ENCODE measurements at places on chromosomes 2 and 18.

- DNase-seq: no peak
These were observed 136.6 kb downstream of the ZAP70 start for GRCh38 chr2:97849881-97850528.

DNA sequence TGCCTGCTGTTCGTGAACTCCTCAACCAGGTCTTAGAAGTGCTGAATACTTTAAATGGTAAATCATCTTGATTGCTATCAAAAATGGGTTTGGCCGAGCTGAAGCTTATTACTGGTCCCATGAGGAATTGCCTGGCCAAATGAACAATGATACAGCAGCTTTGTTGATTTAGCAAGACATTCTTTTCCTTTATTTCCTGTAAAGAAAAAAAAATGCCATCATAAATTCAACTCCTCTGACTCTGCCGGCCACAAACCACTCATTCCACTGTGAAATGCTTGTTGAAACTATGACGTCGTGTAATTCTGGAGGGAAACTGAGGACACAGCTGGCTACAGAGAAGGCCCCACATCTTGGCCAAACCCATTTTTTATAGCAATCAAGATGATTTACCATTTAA lies 74.2 kb upstream of the ID2 start:
- DNase-seq: no peak

DNA sequence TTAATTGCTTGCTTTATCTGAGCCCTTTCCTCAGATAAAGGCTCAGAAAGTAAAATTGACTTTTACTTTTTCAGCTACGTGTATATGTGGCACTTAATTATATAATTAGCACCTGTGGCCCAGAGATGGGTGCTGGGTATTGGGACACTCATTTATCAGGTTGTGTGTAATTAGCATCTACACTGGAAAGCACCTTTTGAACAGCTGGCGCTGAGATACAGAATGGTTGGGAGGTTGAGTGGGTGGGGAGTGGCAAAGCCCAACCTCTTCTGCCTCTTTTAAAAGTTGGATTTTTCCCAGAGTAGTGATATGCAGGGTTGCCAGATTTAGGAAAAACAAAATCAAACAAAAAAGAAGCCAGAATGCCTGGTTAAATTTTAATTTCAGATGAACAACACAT lies 23.9 kb downstream of the SPTBN1 start:
- no peak for DNase-seq

DNA sequence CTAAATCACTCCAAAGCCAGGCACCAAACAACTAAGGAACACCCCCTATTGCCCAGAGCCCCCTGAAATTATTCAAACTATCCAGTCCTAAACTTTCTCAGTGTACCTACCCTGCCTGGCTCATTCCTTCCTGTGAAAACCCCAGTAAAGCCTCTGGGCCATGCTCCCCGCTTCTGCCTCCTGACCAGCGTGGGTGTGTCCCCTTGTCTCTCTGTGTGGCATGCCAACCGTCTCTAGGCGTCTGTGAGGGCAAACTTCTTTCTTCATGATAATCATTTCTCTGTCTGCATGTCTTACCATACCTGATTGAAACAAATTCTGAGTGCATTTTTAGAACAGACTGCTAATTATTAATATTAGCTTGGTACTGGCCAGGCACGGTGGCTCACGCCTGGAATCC lies 109.0 kb upstream of the MSH2 start:
- DNase-seq: no peak

- no peak for DNase-seq
These were observed 119.4 kb downstream of the ARHGAP15 start for GRCh38 chr2:143248631-143249030.

DNA sequence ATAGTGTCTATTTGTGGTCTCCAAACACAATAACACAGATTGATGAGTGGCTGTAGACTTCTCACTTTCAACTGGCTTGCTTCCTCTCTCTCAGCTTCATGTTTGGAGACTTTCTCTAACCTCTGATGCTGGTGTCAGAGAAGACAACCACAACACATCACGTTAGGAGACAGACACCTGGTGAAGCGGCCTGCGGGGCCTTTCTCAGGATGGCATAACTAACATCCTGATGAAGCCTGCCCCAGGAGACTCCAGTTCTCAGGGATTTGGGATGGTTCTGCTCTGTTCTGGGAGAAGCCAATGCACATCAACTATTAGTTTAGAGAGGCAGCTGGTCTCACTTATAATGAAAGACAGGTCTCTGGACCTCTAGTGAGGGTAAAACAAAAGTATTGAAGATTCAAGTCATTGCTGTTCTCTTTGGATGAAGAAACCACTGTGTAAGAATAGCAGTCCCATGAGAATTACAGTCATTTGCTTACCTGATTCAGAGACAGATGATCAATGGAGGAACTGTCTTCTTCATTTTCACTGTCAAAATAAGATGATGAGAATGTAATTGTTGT lies 2.0 kb downstream of the IL1A start:
- no peak for DNase-seq

DNA sequence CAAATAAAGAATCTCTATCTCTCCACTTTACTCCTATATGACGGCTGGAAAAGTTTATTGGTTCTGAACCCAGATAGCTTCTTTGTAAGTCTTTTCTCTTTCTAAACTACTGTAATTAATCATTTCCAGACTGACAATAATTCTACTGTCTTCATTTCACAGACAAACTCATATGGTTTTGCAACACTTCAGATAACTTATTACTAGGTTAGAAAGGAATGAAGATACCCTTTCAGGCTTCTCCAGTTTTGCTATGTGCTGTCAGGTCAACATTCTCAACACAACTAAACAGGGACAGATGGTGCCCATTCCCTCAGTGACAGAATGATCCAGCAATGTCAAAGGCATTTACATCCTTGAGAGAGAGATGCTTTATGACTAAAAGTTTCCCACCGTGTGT lies 198.5 kb upstream of the ITGA4 start:
- DNase-seq: no peak

GRCh38 chr2:128617661-128618060 lies 299.0 kb upstream of the HS6ST1 start:
- no peak for DNase-seq

GRCh38 chr2:50680646-50681045 lies 351.3 kb downstream of the NRXN1 start:
- no peak for DNase-seq

DNA sequence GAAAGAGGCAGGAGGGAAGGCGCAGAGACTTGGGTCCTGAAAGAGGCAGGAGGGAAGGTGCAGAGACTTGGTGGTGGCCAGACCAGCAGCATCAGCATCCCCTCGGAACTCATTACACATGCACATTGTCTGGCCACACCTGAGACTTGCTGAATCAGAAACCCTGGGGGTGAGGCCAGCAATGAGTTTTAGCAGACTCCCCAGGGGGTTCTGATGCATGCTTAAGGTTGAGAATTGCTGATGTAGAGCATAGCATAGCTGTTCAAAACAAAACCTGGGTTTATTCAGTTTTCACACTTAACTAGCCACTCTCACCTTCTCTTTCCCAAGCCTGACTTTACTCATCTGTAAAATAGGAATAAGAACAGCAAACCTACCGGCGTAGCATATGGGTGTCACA lies 122.9 kb downstream of the MRO start:
- DNase-seq: no peak

- no peak for DNase-seq
These were observed 517.2 kb upstream of the ACVR2A start for GRCh38 chr2:147327613-147328012.

GRCh38 chr2:157348291-157348921 lies 22.8 kb upstream of the ERMN start:
- no peak for DNase-seq

- DNase-seq: no peak
These were observed 61.7 kb downstream of the RNF152 start for GRCh38 chr18:61831071-61831470.

GRCh38 chr2:118095610-118096009 lies 7.3 kb downstream of the INSIG2 start:
- DNase-seq: no peak

DNA sequence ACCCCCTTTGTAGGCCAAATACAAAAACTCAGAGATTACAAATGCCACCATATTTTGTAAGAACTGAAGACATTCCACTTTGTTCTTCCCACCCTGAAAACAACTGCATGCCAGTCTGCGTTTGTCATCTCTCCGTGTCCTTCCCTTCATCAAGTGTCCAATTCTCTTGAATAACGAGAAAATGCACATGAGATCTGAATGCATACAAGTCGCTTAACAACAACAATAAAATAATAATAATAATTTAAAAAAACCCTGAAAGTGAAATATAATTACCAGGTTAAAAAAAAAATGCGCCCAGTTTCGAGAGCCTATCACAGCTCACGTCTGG lies 2.0 kb upstream of the SETBP1 start:
- DNase-seq: no peak

DNA sequence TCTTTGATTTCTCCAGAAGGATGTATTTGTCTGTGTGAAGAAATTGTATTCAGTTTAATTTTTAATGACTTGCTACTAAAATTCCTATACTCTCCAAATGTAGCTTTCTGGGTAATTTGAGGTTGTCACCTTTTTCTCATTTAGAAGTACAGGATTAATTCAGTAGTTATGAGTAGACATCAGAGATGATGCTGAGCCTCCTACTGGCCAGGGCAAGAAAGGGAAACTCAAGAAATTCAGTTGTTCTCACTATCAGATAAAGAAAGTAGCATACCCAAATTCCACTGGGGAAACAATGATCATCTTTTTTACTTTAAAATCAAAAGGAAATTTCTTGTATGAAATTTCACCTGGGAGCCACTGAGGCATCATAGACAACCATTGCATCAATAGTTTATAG lies 199.4 kb downstream of the SATB2 start:
- no peak for DNase-seq

GRCh38 chr2:85393836-85394235 lies 16.3 kb downstream of the CAPG start:
- DNase-seq: peak; percentile 39

DNA sequence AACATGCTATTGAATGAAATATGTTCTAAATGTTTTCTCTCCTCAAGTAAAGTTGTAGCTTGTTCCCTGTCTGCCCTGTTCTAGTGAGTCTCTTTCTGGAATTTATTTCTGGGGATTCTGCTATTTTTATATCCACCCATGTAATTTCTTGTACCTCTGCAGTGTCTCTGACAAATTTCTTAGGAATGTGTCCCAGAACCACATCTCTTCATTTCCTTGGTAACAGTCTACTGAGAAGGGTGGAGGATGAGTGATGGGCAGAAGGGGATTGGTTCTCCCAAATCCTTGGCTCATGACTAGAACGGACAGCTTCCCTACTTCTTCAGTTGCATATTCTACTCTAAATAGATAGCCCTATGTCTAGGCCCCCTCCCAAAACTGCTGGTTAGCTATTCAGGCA lies 490.6 kb upstream of the LINC00305 start:
- no peak for DNase-seq

GRCh38 chr18:42365591-42365990 lies 410.6 kb downstream of the PIK3C3 start:
- DNase-seq: no peak

DNA sequence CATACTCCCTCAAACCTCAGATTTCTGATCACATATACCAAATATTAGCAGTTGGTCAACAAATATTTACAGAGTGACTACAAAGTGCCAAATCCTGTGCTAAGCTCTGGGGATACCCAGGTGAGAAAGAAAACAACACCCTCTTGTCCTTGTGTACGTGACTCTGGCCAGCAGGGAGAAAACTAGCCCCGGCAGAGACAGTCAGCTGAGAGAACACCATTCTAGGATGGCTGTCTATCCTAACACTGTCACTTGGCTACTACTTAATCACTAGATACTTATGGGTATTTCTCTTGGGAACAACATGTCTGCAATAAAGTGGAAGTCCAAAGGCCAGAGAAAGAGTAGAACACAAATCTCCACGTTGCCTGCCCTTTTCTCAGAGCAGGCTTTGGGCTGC lies 57.9 kb upstream of the CD226 start:
- DNase-seq: no peak

- no peak for DNase-seq
These were observed 39.2 kb downstream of the GRHL1 start for GRCh38 chr2:9990736-9991135.

GRCh38 chr2:241560883-241561474 lies 2.4 kb downstream of the BOK start:
- no peak for DNase-seq

DNA sequence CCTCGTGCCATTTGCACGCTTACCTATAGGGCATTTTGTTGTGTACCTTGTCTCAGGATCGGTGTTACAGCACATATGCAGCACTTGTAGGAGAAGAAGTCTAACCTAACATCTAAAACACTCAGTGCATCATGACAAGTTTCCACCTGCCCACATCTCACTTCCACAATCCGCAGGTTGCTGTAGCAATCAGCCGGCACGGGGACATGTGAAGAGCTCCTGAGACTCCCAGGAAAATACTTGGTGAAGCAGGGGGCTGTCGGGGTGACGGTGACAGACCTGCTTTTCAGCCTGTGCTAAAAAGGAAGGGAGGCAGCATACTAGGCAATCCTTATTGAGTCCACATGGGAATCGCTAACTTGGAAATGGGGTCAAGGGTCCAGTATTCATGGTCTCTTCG lies 172.2 kb downstream of the MYT1L start:
- DNase-seq: no peak

DNA sequence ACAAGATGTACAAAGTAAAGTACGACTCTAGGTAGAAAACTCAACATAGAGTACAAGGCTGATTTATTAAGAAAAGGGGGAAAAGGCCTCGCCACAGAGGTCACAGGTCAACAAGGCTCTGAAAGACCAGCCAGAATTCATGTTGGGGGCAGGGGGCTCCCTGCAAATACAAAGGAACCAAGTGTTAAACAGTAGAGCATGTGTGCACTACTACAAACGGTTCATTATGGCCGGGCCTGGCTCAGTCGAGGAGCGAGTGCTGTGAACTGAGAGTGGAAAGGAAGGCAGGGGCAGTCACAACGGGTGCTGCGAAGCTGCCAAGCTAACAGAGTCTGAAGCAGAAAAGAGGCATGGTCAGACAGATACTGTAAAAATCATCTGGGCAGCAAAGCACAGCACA lies 77.1 kb downstream of the MBOAT2 start:
- no peak for DNase-seq

DNA sequence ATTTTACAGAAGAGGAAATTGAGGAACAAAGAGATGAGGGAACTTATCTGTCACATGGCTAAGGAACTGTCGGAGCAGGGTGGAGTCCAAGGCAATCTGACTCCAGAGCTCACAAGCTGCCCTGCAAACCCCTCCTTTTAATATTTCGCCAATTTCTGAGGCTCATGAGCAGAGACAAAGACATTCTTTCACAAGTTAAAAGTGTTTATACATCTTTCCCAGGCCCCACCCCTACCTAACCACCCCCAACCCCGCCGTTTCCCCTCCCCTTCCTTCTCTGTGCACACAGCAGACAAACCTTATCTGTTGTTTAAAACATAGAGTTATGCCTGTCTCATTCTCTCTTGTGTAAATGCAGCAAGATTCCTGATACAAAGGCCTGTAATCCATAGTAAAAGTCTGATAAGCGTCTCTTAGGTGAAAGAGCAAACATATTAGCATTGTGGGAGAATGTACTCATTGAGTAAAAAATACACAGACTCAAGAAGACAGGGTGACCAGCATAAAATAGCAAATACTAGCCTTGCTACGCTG lies 44.3 kb downstream of the EPHA4 start:
- DNase-seq: no peak

- DNase-seq: peak; percentile 25
These were observed 41.0 kb downstream of the LPIN2 start for GRCh38 chr18:2971741-2972552.
